ENCODE measurements at places on chromosomes 7 and 10. TPM values are rescaled to one million over a fixed set of nuclear protein-coding genes. Genes with fewer than 3 reads are reported as not detected.

DNA sequence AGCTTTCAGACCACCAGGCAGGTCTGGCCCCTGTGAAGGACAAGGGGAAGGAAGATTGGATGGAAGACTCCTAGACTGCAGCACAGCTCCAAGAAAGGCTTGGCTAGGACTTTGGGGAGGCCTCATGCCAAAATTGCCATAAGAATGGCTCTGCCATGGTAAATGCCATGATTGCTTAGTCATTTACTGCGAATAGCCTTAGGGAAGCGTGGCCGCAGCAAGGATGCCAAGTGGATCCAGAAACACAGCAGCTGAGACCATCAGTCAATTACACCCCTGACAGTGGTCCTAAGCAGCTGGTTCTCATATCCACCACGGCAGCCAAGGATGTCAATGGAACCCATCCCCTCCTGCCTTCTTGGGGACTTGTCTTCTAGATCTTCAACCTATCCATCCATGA lies 88.2 kb upstream of the AUTS2 start:
- peak; percentile 36 for DNase-seq

GRCh38 chr10:18439601-18440000 lies 211.8 kb downstream of the NSUN6 start:
- DNase-seq: no peak

DNA sequence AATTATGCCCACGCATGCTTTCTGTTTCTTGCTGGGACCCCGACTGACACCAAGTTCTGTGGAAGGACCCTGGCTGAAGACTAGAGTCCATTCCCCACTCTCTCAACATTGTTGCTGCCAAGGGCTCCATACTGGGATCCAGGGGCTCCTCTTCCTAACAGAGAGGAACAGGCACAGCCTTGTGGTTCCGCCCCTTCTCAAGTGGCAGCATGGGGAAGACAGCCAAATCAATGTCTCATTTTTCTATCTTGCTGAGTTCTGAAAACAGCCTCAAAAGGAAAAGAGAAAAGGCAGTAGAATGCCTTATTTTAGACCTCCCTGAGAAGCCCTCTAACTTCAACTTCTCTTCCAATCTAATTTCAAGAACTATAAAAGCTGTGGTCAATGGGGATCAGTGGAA lies 23.7 kb upstream of the LAMB1 start:
- peak; percentile 30 for DNase-seq

DNA sequence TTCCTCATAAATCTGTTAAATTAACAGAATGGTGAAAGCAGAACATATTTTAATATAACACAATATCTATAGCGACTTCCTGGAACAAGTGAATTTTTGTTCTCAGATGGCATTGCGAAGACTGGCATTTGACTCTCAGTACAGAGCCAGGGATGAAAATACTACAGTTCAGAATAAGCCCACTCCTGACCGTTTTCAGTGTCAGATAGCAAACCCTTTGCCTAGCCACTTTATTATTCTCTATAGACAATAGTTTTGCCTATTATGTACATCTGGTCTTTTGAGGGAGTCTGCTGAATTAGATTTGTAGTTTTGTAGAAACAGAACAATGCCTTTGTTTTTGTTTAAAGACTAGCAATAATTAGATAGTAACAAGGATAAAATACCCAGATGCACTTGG lies 2.3 kb downstream of the MINPP1 start:
- no peak for DNase-seq

Gene RADIL
- polyA plus RNA-seq: 4.4 TPM

DNA sequence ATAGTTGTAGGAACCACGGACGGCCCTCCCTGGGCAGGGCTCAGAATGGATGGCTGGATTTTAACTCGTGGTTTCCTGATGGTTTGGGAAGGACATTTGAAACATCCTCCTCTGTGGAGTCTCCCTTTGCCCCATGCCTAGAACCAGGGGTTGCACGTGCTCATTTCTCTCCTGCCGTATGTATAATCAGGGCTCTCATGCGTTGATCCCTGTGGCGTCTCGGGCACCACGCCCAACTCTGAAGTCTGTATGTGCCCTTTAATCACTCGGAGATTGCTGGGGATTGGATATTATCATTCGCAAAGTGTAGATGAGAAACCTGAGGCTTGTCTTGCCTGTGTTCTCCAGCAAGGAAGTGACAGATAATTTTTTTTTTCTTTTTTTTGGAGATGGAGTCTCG lies 257.1 kb downstream of the CAMK1D start:
- DNase-seq: no peak
